ENCODE measurements at places on chromosomes 2 and 18. TPM values are rescaled to one million over a fixed set of nuclear protein-coding genes. Genes with fewer than 3 reads are reported as not detected.

The PPP1CB gene
- total RNA-seq, result 330 TPM

- DNase-seq, result no peak
Observed at GRCh38 chr2:15594291-15595256, 2.9 kb downstream of the DDX1 start.

The RAB6C gene
- not detected for total RNA-seq

- peak; percentile 34 for DNase-seq
Observed at GRCh38 chr2:172052000-172052983, 33.0 kb upstream of the DLX1 start.

DNA sequence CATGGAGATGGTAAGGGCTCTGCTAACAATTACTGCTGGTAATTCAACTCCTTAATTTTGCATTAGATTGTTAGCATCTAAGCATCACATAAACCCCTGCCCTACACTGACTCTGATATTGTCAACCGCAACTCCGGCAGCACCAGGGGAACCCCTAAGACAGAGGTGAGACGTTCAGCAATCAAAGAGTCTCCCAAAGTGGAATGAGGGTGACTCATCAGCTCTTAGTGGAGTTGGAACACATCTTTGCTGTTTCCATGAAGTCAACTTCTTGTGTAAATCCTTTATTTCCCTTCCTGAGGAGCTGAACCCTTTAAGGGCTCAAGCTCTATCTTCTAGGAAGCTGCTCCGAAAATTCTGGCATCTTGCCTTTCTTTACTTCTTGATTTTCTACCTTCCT is 52.1 kb downstream of the ABCG8 start:
- DNase-seq, result peak; percentile 23

GRCh38 chr2:25833566-25833965 is 44.7 kb downstream of the ASXL2 start:
- no peak for DNase-seq

The MAPRE2 gene
- 44.7 TPM for total RNA-seq

- no peak for DNase-seq
Observed at GRCh38 chr2:195270466-195271039, 386.5 kb upstream of the SLC39A10 start.

DNA sequence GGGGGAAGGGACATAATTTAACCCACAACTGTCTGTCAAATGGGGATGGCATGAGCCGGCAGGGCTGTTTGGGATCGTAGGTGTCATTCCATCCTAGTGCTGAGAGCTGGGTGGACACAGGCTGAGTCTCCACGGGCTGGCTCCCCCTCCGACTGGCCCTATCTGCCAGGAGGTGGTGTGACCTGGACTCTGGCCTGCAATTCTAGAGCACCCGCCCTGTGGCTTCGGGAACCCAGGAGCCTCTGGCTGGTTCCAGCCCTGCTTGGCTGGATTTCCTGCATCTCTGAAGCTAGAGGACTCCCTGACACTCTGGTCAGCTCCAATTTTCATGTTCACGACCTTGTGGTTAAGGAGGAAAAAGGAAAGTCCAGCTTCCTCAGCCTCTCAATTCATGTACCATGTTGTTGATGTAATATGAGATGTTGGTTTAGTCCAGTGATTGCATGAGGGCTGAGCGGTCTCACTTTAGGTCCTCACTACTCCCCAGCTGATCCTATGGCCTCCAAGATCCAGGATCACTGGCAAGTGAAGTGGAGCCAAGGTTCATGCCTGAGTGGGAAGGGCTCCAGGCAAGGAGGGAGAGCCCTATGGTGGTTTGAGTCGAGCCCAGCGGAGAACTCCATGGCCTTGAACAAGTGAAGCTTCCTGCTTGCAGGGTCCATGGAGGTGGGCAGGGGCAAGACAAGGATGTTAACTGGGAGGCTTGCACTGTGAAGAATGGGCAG is 169.1 kb downstream of the NDUFA10 start:
- DNase-seq, result peak; percentile 3

GRCh38 chr18:74336656-74337055 is 21.0 kb downstream of the C18orf63 start:
- no peak for DNase-seq

GRCh38 chr2:66565291-66565690 is 130.4 kb downstream of the MEIS1 start:
- peak; percentile 73 for DNase-seq

DNA sequence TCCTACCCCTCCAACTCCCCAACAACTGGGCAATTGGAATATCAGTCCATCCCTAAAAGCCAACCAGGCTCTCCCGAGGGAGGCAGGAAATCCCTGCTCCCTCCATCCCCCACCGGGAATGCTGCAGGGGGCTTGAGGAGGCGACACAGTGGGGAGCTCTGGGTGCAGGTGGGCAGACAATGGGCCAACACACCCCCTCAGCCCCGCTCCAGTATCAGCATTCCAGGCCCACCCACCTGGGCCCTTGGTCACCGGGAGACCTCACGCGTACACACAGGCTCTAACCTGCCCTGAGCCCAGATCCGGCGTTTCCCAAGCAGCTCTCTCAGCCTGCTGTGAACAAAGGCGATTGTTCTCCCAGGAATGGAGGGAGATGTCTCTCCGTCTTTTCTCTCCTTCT is 37.6 kb upstream of the FZD7 start:
- DNase-seq, result no peak

The SPP2 gene
- total RNA-seq, result not detected

DNA sequence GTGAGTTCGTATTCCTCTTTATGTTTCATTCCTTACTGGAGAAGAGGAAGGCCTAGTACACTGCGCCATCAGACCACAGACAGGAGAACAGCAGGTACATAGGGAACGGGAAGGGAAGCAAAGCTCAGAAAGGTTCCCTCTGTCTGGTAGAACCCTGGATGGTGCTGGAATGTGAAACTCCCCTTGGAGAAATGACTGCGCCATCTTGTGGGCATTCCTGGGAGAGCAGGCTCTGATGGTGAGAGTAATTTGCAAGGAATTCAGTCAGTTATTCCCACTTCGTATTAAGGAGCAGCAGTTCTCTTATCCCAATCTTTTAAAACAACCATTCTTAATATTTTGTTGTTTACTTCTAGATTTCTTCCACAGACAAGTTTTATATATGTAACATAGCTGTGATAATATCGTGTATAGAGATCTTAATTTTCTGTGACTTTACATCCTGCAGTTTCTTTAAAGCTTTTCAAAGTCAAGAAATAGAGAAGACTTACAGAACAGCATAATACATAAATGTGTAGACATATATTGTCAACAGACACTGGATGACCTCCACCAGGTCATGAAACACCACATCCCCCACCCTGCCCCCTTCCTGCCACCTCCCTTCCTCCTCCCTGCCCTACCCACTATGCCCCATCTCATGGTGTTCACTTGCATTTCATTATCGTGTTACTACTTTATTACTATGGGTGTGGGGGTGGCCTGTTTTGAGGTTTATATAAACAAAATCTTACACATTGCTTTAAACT is 83.9 kb downstream of the ARHGEF4 start:
- DNase-seq, result peak; percentile 76

DNA sequence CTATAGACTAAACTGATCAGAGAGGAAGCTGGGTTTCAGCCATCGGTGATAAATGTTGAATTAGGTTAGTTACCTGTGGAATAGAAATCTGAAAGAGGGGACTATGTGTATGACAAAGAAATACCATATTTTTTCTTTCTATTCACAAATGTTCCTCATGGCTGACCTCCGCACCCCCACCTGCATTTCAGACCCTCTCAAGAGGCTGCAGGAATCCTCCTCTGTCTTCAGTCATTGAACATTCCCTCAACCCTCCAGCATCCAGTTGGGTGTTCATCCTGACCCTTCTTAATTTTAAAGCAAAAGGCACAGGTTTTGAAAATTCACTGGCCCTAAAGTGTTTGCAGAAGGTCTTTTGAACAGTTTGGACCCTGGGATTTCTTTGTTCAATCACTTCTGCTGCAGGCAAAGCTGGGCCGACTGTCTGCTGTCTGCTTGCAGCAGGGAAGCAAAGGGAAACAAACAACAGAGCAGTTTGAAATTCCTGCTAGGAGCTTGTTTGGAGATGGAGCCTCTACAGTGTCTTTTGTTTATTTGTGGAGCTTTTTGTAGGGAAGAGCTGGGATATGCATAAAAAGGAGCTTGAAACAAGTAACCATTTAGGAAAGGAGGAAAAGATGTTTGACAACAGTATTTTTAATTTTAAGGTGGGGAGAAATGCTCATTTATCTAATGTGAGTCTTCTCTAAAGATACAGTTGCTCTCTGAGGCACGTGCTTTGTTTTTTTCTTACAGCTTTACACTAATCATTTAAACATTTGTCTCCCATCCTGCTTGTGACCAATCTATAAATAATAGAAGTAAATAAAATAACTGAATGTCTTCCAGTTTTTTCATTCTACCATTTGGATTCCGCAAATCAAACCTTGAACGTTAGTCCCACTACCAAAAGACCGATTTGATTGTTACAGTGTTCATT is 213.3 kb upstream of the MMADHC start:
- no peak for DNase-seq

The SPC25 gene
- not detected for total RNA-seq

- peak; percentile 97 for DNase-seq
Observed at GRCh38 chr2:33275689-33276444, 200.6 kb upstream of the RASGRP3 start.

DNA sequence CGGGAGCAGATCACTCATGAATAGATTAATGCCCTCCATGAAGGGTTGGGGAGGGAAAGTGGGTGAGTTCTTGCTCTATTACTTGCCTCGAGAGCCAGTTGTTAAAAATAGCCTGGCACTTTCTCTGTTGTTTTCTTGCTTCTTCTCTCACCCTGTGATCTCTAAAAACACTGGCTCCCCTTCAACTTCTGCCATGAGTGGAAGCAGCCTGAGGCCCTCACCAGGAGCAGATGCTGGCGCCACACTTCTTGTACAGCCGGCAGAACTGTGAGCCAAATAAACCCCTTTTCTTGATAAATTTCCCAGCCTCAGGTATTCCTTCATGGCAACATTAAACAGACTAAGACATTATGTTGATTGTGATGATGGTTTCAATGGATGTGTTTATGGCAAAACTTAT is 307.0 kb downstream of the PIEZO2 start:
- no peak for DNase-seq

DNA sequence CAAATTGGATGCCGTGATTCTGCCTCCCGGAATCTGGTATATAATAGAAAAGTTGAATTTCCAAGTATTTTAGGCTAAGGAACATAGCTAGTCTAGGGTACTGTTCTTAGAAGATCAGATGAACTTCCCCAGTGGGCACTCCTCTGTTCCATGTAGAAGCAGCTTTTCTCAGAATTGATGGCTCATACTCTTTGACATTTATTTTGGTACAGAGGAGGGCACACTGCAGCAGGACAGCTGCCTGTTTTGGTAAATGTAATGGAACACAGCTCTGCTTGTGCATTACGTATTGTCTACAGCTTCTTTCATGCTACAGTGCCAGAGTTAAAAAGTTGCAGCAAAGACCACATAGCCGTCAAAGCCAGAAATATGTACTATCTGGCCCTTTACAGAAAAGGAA is 10.8 kb downstream of the YPEL5 start:
- DNase-seq, result no peak

- DNase-seq, result peak; percentile 4
Observed at GRCh38 chr18:68874361-68874760, 76.5 kb downstream of the CCDC102B start.

DNA sequence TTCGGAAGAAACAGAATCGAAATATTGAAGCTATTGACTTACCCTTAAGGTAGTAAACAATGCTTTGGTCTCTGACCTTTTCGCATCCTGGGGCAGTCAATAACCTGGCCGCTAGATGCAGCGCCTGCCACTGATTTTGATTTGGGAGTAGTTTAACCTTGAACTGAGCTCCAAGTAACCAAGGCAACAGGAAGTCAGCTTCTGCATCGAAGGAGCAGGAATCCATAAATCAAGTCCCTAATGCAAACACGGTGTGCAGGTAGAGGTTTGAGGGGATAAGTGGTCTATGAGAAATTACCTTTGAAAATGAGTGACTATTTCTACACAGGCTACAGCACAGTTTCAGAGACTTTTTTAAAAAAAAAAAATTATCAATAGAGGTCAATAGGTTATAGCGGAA is 353.5 kb downstream of the SETBP1 start:
- DNase-seq, result no peak

Measured in fibroblast of the aortic adventitia (primary cell).